ENCODE measurements at places on chromosomes 7 and 10.

DNA sequence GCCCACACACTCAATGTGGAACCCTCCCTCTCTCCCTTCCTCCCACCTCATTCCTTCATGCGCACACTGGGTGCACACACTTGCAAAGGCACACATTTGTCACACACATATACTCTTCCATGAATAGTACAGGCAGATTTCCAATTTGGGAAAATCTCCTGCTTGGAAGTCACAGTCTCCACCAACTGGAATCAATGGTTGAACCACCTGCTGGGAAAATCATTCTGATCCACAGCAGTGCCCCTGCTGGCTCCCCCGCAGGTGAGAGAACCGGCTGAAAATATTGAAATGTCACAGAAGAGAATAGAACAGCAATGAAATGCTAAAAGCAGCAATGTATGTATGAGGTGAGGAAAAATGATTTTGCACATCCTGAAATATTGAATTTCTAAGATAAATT, 232.7 kb downstream of the ADAM12 start:
- DNase-seq: no peak

DNA sequence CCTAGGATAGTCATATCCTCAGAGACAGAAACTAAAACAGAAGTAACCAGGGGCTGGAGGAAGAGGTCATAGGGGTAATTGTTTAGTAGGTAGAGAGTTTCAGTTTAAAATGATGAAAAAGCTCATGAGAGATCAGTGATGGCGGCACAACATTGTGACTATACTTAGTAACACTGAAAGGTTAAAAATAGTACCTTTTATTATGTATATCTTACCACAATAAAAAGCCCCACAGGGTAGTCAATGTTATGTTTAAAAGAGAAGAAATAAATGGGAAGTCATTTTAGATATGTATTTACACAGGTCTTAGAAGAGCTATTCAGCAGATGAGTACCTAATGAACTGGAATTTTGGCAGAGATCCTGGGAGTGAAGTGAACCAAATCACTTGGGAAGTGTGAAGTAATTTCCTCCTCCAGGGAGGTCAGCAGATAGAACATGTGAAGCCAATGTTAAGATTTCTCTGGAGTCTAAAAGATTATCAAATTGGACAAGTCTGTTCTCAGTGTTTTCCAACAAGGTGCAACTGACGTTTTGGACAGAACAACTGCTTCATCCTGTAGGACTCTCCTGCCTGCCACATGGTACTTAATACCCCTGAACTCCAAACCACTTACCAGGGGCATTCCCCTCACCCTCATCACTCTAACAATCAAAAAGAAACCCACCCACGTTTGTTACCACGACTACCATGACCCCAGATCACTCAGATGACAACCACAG, 6.4 kb downstream of the CDCA7L start:
- DNase-seq: peak; percentile 72

GRCh38 chr10:59847888-59848287, 58.5 kb downstream of the CCDC6 start:
- no peak for DNase-seq

GRCh38 chr10:109159351-109159750, 764.0 kb downstream of the XPNPEP1 start:
- no peak for DNase-seq

- no peak for DNase-seq
These were observed 15.0 kb downstream of the TAS2R60 start for GRCh38 chr7:143458263-143458662.

GRCh38 chr10:131854579-131855335, 46.1 kb upstream of the PPP2R2D start:
- DNase-seq: no peak

DNA sequence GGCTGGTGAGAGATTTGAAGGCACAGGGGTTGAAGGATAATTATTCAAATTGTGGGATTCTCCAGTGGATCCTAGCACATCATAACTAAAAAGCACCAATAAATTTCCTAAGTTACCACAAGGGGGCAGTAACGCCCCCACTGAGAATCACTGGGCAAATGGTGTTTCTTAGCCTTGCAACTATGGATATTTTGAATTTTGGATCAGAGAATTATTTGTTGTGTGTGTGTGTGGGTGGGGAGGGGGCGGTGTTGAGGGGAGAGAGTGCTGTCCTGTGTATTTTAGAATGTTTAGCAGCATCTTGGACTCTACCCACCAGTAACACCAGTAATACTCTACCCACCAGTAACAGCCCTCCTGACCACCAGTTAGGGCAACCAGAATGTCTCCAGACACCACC, 63.3 kb upstream of the PRKG1 start:
- no peak for DNase-seq

DNA sequence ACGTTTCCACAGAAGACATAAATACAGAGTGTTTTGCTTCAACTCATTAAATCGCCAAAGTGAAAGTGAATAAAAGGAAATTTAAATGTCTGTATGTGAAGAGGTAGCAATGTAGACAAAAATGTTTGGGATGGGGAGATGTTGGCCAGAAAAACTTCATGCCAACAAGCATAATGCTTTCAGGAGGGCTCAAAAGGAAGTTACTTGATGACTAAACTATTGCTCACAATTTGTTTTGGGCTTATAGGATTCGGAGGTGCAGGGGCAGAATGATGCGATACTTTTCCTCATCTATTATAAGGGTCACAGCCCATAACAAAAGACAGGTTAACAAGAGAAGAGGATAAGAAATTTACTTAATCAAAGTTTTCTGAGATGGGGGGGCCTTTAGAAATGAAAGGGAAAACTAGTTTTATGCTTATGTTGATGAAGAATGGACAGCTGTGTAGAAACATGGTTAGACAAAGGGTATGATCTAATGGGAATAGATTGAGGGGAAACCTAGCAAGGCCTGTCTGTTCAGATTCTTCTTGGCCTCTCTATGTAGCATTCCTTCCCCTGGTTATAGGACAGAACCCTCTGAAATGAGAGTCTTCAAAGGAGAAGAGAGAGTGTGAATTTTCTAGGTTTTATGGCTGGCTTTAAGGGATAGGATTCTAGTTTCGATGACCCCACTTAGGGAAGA, 898.6 kb downstream of the LRMDA start:
- no peak for DNase-seq

DNA sequence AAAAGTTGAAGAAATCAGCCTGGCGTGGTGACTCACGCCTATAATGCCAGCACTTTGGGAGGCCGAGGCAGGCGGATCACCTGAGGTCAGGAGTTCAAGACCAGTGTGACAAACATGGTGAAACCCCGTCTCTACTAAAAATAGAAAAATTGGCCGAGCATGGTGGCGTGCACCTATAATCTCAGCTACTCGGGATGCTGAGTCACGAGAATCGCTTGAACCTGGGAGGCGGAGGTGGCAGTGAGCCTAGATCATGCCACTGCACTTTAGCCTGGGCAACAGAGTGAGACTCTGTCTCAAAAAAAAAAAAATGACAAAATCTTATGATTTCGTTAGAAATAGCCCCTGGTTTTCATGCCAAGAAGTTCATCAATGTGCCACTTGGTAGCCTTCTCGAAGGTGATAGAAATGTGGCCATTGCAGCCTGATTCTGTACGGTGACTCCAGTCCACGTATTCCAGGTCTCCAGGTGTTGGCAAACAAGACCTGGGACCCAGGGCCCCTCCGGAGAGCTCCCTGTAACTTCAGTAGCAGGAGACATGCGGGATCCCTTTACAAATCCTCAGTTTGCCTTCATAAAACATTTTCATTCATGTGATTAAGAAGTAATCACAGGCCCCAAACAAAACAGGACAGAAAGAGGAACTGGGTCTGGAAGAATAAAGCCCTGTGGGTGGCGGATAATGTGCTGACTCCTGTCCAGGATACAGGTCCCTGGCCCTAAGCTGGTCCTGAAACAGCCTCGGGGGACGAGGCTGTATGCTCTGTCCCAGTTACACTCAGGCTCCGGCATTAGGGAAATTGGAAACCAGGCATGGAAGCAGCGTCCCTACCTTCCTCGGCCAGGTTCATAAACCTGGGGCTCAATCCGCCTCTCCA, 207.3 kb upstream of the SH2B2 start:
- DNase-seq: no peak

DNA sequence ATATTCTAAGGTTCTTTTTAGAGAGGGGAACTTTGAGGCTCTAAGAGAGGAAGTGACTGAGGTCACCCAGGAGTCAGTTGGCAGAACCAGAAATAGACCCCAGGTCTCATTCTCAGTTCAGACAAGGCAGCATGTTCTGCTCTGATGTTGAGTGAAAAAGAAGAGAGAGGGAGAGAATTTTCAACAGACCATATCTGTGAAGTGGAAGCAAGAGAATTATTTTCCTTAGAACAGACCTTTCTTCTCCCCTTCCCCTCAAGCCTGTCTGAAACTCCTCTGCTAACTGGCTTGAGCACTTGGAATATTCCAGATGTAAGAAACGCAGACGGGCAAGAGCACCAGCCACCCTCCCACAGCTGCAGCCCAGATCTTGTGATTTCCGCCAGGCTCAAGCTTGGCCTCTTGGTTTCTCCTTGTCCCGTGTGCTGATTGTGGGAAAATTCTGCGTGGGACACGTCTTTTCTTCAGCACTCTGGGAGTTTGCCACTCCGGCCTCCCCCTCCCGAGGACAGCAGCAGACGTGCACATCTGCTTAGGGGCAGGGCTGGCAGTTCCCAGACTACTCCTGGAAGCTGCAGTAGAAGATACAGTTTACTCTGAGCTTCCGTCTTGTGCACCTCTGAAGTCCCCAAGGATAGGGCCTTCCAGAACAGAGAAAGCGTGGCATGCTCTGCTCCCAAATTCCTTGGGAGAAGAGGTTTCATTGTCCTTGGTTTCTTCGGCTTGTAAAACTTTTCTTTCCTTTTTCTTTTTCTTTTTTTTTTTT, 22.7 kb upstream of the IKZF1 start:
- no peak for DNase-seq

DNA sequence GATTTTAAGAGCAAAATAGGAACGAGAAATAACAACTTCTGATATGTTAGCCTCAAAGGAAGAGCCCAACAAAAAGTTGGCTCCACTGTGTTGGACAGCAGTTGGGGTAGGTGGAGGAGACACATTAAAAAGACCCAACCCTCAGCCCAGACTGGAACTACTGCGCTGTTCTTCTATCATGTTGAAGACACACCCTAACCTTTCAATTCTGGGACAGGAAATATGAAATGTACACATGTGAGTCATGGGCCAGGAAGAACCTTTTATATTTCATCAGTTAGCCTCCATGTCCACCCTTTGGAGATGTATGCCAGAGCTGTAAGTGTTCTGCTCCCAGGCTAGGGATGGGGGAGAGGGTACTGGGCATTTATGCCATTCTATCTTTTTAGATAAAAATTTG, 22.1 kb downstream of the CLDN12 start:
- no peak for DNase-seq

- no peak for DNase-seq
These were observed 382 bp upstream of the MBLAC1 start for GRCh38 chr7:100126239-100126930.

GRCh38 chr7:1585142-1585981, 15.5 kb upstream of the PSMG3 start:
- DNase-seq: no peak

DNA sequence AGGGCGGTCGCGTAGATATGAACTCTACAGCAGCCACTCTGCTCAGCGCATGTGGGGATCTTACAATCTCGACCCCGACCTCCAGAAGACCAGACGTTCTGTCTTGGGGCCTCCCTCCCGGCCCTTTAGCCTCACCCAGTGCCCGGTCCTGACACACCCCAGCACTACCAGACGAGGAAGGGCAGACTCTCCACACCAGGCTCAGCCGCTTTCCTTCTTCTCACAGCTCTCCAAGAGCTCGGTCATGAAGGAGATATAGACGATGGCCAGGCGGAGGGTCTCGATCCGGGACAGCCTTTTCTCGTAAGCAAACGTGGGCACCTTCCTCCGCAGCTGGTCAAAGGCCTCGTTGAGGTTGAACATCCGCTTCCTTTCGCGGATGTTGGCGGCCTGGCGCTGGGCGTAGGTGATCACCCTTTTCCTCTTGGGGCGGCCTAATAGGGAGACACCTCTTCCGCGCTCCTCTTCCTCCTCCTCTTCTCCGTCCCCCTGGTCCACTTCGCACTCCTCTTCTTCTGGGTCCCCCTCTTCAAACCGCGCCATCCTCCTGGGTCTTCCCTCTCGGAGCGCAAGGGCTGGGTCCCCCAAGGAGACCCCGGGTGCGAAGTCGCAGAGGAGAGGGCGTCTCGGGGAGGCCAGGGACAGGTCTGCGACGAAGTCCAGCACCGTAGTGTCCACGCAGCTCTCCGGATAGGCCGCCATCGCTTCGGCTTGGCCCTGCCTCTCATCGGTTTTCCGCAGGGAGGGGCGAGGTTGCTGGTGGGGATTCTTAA, at the start of gene FERD3L:
FERD3L (minus strand) TSS at position 761 of the 773 bp plus-strand sequence; CDS start at position 702, 59 bp downstream.
- no peak for DNase-seq

DNA sequence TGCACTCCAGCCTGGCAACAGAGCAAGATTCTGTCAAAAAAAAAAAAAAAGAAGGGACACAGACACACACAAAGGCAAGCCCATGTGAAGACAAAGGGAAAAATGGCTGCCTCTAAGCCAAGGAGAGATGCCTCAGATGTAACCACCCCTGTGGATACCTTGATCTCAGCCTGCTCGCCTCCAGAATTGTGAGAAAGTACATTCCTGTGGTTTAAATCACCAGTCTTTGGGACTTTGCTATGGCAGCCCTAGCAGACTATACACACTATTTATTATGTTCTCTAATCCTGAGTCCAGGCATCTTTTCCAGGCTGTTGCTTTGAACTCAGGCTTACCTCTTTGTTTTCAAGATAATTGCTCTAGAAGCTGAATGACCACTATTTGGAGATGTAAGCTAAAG, 494.3 kb downstream of the GALNT17 start:
- no peak for DNase-seq

DNA sequence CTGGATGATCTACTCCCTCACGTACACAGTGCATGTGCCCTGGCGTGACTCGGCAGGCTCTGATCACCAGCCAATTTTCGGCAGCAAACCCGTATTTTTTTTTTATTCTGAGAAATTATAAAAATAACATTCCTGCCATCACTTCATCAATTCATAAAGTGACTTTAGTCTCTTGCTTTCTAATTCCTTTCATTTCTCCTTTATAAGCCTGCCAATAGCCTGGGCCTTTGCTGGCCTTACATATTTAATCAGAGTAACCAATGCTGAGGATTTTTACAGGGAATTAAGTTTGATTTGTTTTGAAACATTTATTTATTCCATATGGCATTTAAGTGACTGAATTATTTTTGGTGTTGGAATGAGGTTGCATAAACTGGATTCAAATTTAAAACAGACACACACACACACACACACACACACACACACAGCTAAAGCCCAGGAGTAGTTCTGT, 140.8 kb downstream of the ETV1 start:
- no peak for DNase-seq

DNA sequence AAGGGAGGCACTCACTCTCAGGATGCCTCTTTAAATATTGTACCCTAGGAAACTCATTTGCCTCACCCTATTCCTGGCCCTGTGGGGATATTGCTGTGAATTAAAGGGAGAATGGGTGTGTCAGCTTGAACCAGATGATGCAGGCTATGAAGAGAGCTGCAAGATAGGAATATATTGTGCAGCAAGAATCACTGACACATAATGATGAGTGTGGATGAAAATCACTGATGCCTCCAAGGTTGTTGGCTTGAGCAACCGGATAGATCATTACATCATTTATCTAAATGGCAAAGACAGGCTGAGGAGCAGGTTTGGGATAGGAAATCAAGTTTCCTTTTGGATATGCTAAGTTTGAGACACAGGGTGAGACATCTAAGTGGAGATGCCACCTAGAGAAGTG, 6.2 kb downstream of the SLC26A4 start:
- no peak for DNase-seq

Measured in stimulated activated CD4-positive, alpha-beta T cell treated with anti-CD3 and anti-CD28 coated beads, Interleukin-1b, Interleukin-23, amount 100 ng/mL, for 48 hours (primary cell).